DMS79 treated with DMSO at 0.1 percent for 48 hours (cell line): ENCODE measurements at places on chromosomes 13 and 19.

GRCh38 chr19:343941-344624, 513 bp downstream of the MIER2 start:
- DNase-seq = no peak

GRCh38 chr19:17775245-17775927, 19.6 kb upstream of the B3GNT3 start:
- no peak for DNase-seq

- no peak for DNase-seq
Measured at GRCh38 chr13:25380741-25381324, 9.1 kb downstream of the ATP8A2 start.

- DNase-seq = no peak
Measured at GRCh38 chr13:49319551-49319950, 71.8 kb downstream of the CDADC1 start.

DNA sequence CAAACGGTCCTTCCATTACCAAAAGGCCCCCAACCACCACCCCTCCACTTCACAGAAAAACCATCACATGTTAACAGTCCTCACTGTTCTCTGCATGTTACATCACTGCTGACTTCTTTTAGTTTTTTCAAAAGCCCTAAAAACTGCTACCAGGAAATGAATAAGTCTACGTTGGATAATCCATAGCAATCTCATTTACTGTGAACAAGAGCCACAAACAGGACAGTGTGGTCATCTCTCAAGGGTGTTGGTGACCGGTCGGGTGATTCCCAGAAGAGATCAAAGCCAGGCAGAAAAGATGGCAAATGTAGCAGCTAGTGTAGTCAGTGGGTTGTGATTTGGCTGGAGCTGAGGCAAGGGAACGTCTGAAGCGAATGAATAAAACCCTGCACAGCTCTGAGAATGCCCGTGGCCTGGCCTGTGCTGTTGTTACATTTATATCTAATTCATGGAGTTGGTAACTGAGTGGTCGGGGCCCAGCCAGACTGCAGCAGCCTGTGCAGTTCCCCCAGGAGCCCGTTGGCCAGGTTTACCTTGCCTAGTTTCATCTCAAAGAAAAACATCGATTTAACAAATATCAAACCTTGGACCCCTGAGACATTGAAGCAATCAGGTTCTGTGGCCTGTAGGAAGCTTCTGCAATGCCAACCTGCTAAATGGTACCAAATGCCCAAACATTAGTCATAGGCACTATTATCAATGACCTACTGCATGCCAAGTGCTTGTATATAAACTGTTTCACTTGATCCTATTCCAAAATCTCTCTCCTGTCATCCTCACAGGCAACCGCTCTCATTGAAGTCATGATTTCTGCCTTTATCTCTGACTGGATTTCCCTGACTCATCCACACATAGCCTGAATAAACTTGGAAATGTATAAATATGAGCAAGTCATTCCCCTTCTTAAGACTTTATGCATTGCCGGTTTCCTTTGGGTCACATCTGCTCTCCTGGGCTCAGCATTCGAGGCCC, 153.8 kb upstream of the SERP2 start:
- DNase-seq = no peak

GRCh38 chr13:113407531-113408393, 43.8 kb upstream of the GRTP1 start:
- no peak for DNase-seq

DNA sequence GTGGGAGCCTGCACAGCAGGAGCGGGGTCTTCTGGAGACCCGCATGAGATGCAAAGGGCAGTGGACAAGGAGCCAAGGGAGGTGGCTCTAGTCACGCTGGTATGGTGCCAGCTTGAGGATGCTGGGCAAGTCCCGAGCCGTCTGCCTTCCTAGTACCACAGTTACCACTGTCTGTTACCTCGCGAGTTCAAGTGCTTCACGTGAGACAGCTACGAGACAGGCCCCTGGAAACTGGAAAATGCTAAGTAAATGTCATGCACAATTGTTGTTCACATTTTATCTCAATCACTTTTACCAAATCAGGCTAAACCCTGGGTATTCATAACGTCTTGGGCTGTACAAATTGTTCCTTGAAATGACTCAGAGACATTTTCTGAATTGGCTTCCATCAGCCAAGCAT, 155.7 kb downstream of the TNFRSF19 start:
- DNase-seq = no peak

DNA sequence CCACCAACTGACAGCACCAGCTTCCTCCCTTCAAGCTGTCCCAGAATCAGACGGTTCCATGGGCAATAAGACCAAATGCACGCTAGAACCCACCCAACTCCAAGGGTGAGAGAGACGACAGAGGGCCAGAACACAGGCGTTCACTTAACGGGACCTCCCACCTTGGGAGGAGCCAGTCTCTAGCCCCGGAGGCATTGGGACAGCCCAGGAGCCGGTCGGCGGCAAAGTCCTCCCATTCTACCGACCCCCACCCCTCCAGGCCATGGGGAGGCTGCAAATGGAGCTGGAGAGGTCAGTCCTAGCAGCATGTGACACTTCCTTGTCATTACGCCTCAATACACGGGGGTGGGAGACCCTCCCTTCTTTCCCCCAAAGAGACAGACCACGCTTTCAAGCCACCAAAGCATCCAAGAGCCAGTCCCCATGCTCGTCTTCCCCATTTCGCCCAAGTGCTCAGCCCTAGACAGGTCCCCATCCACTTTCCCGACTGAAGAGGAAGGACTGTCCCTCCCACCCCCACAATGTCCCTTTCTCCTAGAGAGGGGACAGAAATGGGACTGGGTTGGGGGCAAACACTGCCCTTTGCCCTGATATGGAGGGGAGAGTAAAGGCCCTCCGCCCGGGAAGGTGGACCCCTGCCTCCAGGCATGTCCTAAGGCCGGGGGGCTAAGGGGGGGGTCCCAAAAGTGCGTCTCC, 964 bp downstream of the KHSRP start:
- DNase-seq = no peak
